Amniotic stem cell (primary cell): ENCODE measurements at places on chromosomes 13 and 19.

DNA sequence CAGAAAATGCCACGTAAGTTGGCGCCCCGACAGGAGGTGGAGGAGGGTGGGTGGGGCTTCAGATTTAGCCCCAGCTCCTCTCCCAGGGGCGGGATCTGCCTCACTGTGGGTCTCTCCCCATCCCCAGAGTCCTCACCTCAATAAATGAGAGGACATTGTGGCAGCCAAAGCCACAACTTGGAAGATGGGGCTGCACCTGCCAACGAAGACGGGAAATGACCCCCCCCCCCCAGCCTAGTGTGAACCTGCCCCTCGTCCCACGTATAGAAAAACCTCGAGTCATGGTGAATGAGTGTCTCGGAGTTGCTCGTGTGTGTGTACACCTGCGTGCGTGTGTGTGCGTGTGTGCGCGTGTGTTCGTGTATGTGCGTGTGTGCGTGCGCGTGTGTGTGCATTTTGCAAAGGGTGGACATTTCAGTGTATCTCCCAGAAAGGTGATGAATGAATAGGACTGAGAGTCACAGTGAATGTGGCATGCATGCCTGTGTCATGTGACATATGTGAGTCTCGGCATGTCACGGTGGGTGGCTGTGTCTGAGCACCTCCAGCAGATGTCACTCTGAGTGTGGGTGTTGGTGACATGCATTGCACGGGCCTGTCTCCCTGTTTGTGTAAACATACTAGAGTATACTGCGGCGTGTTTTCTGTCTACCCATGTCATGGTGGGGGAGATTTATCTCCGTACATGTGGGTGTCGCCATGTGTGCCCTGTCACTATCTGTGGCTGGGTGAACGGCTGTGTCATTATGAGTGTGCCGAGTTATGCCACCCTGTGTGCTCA lies 1.5 kb upstream of the TRAPPC5 start:
- no peak for DNase-seq

GRCh38 chr13:67438465-67438864 lies 208.3 kb upstream of the PCDH9 start:
- no peak for DNase-seq

DNA sequence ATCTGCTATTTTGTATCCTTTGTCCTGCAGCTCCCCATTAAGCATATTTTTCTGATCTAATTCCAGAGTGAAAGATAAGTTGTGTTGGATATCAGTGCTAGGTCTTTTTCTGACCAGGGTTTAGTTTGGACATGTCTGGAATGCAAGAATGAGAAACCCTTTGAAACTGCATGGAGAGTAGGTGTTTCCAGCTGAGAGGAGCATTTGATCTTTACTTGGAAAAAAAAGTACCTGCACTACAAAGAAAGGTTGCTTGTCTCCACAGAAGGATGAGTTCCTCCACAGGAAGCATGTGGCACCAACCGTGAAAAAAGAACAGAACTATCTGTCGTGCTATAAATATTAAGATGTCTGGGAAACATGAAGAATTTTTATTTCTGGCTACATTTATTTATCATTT lies 36.6 kb upstream of the MED4 start:
- DNase-seq: no peak

DNA sequence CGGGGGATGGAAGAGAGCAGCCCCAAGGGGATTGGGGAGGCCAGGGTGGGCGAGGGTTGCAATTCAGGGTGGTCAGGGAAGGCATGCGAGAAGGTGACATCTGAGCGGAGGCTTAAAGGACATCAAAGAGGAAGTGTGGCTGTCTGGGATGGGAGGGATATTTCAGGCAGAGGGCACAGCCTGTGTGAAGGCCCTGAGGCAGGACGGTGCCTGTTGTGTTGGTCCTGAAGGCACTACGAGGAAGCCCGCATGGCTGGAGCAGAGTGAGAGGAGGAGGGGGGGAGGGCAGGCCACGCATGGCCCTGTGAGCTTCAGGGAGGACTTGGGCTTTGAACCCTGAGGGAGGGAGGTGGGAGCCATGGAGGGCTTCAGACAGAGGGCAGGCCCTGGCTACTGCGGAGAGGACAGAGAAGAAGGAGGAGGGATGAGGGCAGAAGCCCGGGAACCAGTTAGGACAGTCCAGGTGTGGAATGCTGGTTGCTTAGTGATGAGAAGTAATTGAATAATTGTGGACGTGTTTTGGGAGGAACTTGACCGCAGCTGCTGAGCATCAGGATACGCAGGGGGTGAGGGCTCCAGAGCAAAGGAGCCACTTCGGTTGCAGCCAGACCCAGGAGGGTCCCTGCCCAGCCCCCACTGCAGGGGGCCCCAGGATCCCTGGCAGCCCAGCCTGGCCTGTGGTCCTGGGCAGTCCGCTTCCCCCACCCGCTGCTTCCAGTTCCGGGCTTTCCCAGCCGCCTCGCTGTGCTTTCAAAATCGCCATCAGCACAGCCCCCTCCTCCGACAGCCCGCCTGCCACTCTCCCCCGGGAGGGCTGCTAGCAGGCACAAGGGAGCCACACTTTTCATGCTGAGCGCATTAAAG lies 6.2 kb downstream of the TLE6 start:
- DNase-seq: no peak

DNA sequence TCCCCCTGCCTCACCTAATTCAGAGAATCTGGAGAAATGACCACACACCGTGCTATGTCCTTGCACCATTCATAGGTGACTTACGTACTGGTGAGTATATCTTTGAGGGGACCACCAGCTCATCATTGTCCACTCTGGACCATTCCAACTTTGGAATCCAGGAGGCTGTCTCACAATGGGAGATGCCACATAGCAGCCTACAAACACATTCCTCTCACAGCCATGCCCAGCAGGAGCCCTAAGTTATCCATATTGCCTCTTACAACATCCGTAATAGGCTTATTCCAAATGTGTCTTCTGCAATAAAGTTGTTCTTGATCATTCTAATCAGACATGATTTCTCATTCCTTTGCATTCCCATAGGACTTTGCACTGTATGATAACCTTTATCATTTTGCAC lies 436.7 kb downstream of the EFNB2 start:
- no peak for DNase-seq

DNA sequence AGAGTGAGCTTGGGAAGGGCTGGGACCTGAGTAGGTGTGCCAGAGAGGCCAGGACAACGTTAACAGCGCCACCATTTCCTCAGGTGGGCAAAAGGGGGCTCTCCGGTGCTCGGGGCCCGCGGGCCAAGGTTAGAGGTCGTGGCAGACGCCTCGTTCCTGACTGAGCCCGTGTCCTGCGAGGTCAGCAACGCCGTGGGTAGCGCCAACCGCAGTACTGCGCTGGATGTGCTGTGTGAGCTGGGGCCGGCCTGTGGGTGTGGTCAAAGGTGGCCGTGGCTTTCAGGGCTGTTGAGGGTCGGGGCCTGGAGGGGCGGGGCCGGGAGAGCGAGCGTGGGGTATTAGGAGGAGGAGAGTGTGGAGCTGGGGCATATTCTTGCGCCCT lies 3.7 kb downstream of the KIRREL2 start:
- DNase-seq: no peak

- no peak for DNase-seq
Observed at GRCh38 chr13:69524459-69525150, 583.0 kb upstream of the ATXN8OS start.

- no peak for DNase-seq
Observed at GRCh38 chr13:105816994-105817393, 718.5 kb downstream of the EFNB2 start.

- no peak for DNase-seq
Observed at GRCh38 chr13:36031490-36031889, 99.7 kb downstream of the DCLK1 start.

- DNase-seq: no peak
Observed at GRCh38 chr13:29384466-29384865, 211.0 kb downstream of the SLC7A1 start.

GRCh38 chr13:31588316-31588715 lies 151.0 kb upstream of the RXFP2 start:
- no peak for DNase-seq

- DNase-seq: no peak
Observed at GRCh38 chr13:98427331-98427995, 149.4 kb downstream of the STK24 start.

GRCh38 chr13:54975676-54976075 lies 1947.1 kb downstream of the OLFM4 start:
- no peak for DNase-seq

DNA sequence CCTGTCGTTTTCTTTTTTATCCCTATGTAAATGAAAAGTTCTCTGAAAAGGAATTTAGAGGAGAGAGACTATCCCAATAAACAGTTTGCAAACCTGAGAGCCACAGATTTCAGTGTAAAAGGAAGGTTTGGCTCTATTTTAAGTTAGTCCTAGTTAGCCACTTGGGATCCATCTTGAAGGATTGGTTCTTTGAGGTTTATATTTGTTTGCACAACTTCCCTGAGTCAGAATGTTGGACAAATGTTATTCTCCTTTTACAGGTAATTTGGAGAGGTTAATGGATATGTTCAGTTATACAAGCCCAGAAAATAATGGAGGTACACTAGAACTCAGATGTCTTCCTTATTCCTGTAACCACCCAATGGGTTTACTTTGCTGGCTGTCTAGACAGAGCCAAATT lies 2.6 kb upstream of the DNAJC15 start:
- DNase-seq: no peak

GRCh38 chr13:26988059-26988769 lies 183.4 kb downstream of the USP12 start:
- DNase-seq: no peak

GRCh38 chr19:14943601-14944000 lies 2.3 kb downstream of the OR7C2 start:
- DNase-seq: no peak

- peak; percentile 4 for DNase-seq
Observed at GRCh38 chr19:19403373-19403901, 2.0 kb upstream of the GATAD2A start.

DNA sequence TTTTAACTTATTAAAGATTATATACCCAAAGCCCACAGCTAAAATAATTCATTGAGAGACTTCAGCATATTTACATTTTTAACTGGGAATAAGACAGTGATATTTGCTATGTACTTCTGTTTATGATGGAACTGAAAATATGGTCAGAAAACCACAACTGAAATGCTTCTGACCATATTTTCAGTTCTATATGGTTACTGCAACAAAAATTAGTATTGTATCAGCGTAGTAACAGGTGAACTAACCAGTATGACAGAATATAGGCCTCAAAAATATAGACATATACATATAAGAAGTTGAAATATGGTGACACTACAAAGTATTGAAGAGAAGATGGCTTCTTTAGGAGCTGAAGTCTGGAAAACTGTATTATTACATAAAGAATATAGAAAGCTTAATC lies 857.4 kb downstream of the OLFM4 start:
- no peak for DNase-seq
